Panc1 (cell line): ENCODE measurements at places on chromosomes 11 and 22.

GRCh38 chr11:81548123-81548522, 1185.5 kb downstream of the FAM181B start:
- DNase-seq = no peak

GRCh38 chr11:22151649-22152197, 41.2 kb upstream of the ANO5 start:
- no peak for DNase-seq

DNA sequence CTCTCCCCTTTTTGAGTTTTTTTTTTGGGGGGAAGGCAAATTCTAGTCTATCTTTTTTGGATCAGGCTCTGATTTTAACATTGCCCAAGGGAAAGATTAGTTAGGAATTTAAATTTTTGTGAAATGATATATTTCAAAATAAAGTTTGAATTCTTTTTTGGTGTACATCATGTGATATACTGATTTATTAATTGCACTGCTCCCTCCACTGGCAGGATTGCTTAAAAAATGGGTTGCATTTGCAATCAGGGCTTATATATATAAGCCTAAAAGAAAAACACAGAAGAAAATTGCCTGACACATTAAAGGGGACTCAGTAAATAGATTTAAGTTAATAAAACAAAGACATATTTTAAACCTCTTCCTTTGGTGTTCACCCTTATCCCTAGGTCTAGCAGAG, 1.2 kb downstream of the DYNC2H1 start:
- no peak for DNase-seq

DNA sequence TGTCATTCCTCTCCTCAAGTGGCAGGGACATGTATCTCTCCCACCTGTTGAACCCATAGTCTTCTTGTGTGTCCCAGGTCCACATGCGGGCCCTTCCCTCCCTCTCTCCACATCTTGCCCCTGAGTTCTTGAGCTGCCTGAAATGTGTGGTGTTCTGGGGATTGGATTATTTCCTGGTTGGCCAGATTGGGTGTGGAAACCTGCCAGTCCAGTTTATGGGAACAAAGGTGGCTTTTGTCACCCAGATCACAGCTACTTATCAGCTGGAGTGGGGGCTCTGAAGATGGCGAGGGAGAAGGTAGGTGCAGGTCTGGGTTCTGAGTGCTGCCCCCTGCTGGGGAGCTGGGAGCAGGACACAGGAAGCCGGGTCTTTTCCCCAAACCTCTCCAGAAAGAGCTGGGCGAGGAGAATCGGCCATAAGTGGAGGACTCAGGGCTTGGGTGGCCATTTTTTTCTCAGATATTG, 14.2 kb downstream of the DTX4 start:
- DNase-seq = no peak
